B cell (primary cell): ENCODE measurements at places on chromosomes 2 and 18.

DNA sequence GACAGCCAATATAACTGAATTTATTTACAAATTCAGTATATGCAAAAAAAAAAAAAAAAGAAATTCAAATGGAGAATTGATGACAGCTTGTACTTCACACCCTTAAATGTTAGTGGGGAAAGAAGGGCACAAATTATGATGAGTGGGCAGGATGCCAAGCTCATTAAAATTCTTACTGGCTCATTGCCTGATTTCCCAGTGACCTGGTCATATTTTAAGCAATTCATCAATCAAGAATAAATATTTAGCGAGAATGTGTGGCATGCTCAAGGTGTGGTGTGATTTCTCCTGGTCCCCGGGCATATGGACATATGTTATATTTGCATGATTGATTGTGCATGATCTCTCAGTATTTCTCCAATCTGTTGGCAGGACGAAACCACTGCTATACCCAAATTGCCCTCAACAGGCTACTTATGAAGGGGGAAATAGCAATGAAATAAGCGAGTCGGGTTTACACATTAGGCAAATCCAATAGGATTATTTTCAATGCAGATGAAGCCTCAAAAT lies 883.0 kb downstream of the LRRTM4 start:
- no peak for DNase-seq
- no peaks in the 10 kb centered on the region for H3K27me3 ChIP-seq
- no peaks in the 10 kb centered on the region for H3K36me3 ChIP-seq
- H3K27ac ChIP-seq = no peak overlapping the region
- H3K4me1 ChIP-seq = no peaks in the 10 kb centered on the region
- no peak overlapping the region for H3K4me3 ChIP-seq

DNA sequence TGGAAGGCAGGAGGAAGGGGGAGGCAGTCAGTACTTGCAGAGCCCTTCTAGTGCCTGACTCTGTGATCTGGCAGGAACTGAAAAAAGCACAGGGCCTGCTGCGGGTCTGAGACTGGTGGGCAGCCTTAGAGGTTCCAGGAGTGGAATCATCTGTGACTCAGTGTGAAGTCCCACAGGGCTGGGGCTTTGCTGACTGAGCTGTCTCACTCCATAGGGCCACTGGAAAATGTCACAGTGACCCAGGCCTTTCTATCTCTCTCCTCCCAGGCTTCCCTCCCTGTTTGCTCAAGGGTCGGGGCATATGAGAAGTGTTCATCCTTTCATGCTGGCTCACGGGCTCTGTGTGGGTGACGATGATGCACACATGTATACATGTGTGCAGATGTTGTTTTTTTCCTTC lies 47.1 kb upstream of the ZFP36L2 start:
- no peaks in the 10 kb centered on the region for H3K4me1 ChIP-seq
- H3K4me3 ChIP-seq = no peak overlapping the region
- no peak overlapping the region for H3K27ac ChIP-seq
- DNase-seq = no peak
- no peaks in the 10 kb centered on the region for H3K27me3 ChIP-seq
- peaks cover 45% of the 10 kb centered on the region for H3K36me3 ChIP-seq

DNA sequence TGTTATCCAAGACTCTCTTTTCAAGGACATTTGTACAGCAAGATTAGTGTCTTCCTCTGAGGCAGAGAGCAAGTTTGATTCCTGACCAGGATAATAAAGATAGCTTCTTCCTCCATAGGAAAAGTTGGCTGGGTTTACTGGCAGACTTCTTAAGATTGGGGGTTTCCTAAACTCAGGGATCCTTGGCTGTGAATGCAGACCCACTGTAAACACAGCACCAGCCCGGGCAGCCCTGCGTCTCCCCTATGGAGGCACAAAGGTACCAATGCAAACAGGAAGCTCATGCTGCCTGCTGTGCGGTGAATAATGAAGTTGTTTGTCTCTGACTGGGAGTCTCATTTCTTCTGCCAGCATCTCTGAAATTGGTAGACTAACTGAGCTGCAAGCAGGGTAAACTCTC lies 96.2 kb upstream of the ARHGAP28 start:
- H3K4me3 ChIP-seq = no peak overlapping the region
- H3K27me3 ChIP-seq = no peaks in the 10 kb centered on the region
- DNase-seq = no peak
- no peaks in the 10 kb centered on the region for H3K36me3 ChIP-seq

- DNase-seq = no peak
- no peaks in the 10 kb centered on the region for H3K4me1 ChIP-seq
- no peaks in the 10 kb centered on the region for H3K27me3 ChIP-seq
- no peaks in the 10 kb centered on the region for H3K36me3 ChIP-seq
Observed at GRCh38 chr2:146228020-146228393, 1616.8 kb upstream of the ACVR2A start.

DNA sequence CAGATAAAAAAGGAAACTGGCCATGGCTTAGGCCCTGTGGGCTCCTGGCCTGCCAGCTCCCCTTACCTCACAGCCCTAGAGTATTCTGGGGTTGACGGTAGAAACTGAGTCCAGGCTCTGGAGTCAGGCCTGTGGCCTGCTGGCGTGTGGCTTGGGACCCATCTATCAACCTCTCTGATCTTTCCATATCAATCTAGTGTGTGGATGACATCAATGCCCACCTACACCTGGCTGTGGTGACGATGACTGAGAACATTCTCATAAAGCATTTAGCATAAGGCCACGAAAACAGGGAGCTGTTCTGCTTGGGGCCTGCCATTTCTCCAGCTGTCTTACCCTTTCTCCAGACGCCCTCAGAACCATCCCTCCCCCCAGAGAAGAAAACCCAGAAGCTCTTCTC lies 17.9 kb downstream of the PCARE start:
- H3K4me1 ChIP-seq = no peaks in the 10 kb centered on the region
- H3K4me3 ChIP-seq = no peak overlapping the region
- H3K36me3 ChIP-seq = no peaks in the 10 kb centered on the region
- H3K27me3 ChIP-seq = no peaks in the 10 kb centered on the region
- no peak overlapping the region for H3K27ac ChIP-seq

- DNase-seq = no peak
- no peak overlapping the region for H3K4me3 ChIP-seq
Observed at GRCh38 chr2:33015421-33016142, 68.8 kb downstream of the LTBP1 start.

GRCh38 chr2:193272011-193272410 lies 1077.3 kb upstream of the TMEFF2 start:
- no peak overlapping the region for H3K4me3 ChIP-seq
- H3K27me3 ChIP-seq = no peaks in the 10 kb centered on the region
- H3K4me1 ChIP-seq = no peaks in the 10 kb centered on the region
- H3K27ac ChIP-seq = no peak overlapping the region

GRCh38 chr2:127961729-127962128 lies 66.1 kb downstream of the SAP130 start:
- H3K27ac ChIP-seq = no peak overlapping the region
- no peak overlapping the region for H3K4me3 ChIP-seq
- H3K4me1 ChIP-seq = no peaks in the 10 kb centered on the region
- H3K36me3 ChIP-seq = peaks cover 2% of the 10 kb centered on the region
- H3K27me3 ChIP-seq = no peaks in the 10 kb centered on the region

- H3K4me3 ChIP-seq = no peak overlapping the region
- H3K27me3 ChIP-seq = no peaks in the 10 kb centered on the region
- DNase-seq = no peak
- no peak overlapping the region for H3K27ac ChIP-seq
- no peaks in the 10 kb centered on the region for H3K4me1 ChIP-seq
Observed at GRCh38 chr2:177908182-177908581, 164.4 kb downstream of the PDE11A start.

- no peaks in the 10 kb centered on the region for H3K36me3 ChIP-seq
- no peak overlapping the region for H3K27ac ChIP-seq
- no peak for DNase-seq
- H3K4me3 ChIP-seq = no peak overlapping the region
Observed at GRCh38 chr2:96970910-96971309, 15.5 kb downstream of the FAM178B start.

DNA sequence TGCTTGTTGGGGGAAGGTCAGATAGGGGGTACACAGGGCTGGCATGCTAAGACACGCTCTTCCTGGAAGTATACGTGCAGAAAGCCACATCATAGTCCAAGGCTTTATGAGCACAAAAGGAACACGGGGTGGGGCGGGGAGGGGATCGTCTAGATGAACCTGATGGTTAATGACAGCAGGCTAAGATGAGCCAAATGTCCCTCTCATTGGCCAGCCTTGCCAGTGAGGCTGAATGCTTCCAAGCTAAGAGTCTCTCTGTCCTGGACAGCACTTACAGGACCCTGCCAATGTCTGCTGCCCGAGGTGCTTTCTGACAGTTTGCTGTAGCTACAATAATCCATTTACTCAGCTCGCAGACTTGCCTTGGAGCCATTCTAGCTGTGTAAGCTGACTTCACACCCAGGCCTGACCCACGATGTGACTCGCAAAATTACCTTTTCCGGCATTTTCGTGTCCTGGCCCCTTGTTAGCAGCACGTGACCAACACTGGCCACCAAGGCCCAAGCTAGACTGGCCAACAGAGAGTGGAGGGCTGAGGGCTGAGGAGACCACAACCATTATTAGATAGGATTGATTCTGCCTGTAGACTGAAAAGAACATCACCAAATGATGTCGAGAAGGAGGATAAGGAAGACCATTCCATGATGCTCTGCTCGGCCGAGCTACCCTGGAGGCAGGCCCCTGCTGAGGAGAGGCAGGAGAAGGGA lies 84.2 kb downstream of the MALT1 start:
- DNase-seq = no peak
- peaks cover under 1% of the 10 kb centered on the region for H3K36me3 ChIP-seq
- peaks cover 12% of the 10 kb centered on the region for H3K4me1 ChIP-seq
- no peak overlapping the region for H3K27ac ChIP-seq
- no peak overlapping the region for H3K4me3 ChIP-seq

GRCh38 chr2:134220344-134220974 lies 33.4 kb upstream of the MGAT5 start:
- H3K36me3 ChIP-seq = peaks cover 8% of the 10 kb centered on the region
- DNase-seq = no peak
- H3K4me1 ChIP-seq = peaks cover 52% of the 10 kb centered on the region
- H3K27ac ChIP-seq = peak overlapping the region; percentile 84
- H3K27me3 ChIP-seq = no peaks in the 10 kb centered on the region

GRCh38 chr2:216536734-216537210 lies 38.1 kb downstream of the RPL37A start:
- no peak overlapping the region for H3K27ac ChIP-seq
- H3K4me1 ChIP-seq = no peaks in the 10 kb centered on the region
- DNase-seq = no peak
- no peak overlapping the region for H3K4me3 ChIP-seq

- H3K27me3 ChIP-seq = peaks cover 49% of the 10 kb centered on the region
- no peak for DNase-seq
- H3K27ac ChIP-seq = no peak overlapping the region
- no peak overlapping the region for H3K4me3 ChIP-seq
- H3K36me3 ChIP-seq = no peaks in the 10 kb centered on the region
Observed at GRCh38 chr2:236172255-236173035, 4.3 kb upstream of the GBX2 start.

GRCh38 chr2:57758686-57759085 lies 287.9 kb upstream of the VRK2 start:
- no peak overlapping the region for H3K27ac ChIP-seq
- DNase-seq = no peak
- H3K27me3 ChIP-seq = no peaks in the 10 kb centered on the region

- H3K27ac ChIP-seq = no peak overlapping the region
- no peak overlapping the region for H3K4me3 ChIP-seq
- DNase-seq = no peak
- no peaks in the 10 kb centered on the region for H3K27me3 ChIP-seq
- no peaks in the 10 kb centered on the region for H3K4me1 ChIP-seq
Observed at GRCh38 chr2:238869-239268, 25.0 kb downstream of the SH3YL1 start.

- no peaks in the 10 kb centered on the region for H3K27me3 ChIP-seq
- no peaks in the 10 kb centered on the region for H3K36me3 ChIP-seq
- H3K27ac ChIP-seq = no peak overlapping the region
- no peak overlapping the region for H3K4me3 ChIP-seq
Observed at GRCh38 chr2:150889141-150889540, 372.5 kb downstream of the RBM43 start.

DNA sequence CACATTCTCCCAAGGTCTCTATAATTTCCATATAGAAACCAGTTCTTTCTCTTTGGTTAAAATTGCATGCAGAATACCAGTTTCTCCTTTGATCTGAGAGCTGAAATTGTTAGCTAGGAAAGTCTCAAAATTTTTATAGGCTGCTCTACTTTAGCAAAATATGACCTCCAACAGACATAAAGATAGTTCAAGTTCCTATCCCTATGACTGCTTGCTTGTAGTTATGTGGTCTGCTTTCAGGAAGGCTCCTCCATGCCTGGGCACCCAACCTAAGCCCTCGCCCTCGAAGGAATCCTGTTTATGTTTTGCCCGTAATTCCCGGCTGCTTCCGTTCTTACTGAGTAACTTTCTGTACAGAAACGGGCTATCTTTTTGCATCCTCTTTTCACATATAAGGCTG lies 28.0 kb upstream of the LTBP1 start:
- DNase-seq = no peak
- no peak overlapping the region for H3K27ac ChIP-seq

- H3K4me3 ChIP-seq = no peak overlapping the region
- H3K27ac ChIP-seq = no peak overlapping the region
- DNase-seq = peak; percentile 79
Observed at GRCh38 chr2:224357098-224357901, 44.6 kb downstream of the FAM124B start.

DNA sequence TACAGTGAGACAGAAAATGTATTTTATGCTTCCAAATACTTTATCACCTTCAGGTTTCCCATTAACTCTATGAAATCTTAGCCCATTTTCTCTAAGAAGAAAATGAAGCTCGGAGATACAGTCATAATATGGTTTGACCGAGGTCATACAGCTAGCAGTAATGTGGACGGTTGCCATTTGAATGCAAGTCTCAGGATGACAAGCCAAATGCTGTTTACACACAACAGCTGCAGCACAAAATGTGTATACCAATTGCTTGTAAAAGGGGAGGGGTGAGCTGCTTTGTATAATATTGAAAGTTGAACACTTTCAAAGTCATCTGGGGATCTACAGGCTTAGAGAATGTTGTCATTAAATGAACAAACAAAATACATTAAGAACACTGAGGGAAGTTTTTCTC lies 93.8 kb upstream of the FSIP2 start:
- H3K27ac ChIP-seq = no peak overlapping the region
- no peak overlapping the region for H3K4me3 ChIP-seq
- no peaks in the 10 kb centered on the region for H3K36me3 ChIP-seq

DNA sequence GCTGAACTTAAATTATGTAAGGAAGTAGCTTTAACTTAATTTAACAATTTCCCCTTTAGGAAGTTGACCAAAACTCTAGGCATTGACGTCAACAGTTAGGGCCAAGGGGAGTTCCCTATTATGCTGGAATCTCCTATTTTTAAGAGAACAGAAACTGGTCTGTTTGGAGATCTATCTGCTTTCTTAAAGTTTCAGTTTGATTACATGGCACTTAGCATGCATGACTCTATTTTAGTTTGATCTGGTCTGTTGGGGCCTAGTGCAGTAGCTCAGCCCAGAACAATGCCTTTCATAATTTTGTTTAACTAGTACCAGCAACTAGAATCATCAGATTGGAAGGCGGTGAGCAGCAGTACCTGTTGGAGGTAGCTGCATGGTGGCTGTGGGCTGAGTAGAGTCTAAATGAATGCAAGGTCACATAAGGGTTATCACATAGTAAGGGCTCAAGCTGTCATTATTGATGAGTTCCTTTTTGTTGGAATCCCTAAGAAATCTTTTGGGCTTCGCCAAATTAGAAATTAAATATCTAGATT lies 60.5 kb upstream of the ZNG1B start:
- no peak overlapping the region for H3K4me3 ChIP-seq
- no peaks in the 10 kb centered on the region for H3K36me3 ChIP-seq
- no peaks in the 10 kb centered on the region for H3K27me3 ChIP-seq
